ENCODE measurements at places on chromosomes 7 and 10.

DNA sequence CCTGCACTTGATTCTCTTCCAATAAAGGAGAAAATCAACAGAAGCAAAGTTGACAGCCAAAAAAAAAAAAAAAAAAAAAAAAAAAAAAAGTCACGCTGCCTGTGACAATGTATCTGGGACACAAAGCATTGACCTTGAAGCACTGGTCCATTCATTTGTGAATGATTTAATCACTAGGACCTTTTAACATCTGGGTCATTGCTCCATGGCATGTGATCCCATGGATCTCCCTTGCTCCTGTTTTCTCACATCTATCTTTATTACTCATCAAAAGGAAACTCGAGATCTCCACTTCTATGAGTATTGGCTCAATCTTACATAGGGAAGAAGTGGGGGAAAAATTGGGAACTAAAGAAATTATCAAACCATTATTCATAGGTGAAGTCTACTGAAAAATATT lies 89.6 kb upstream of the SMIM30 start:
- DNase-seq: no peak

DNA sequence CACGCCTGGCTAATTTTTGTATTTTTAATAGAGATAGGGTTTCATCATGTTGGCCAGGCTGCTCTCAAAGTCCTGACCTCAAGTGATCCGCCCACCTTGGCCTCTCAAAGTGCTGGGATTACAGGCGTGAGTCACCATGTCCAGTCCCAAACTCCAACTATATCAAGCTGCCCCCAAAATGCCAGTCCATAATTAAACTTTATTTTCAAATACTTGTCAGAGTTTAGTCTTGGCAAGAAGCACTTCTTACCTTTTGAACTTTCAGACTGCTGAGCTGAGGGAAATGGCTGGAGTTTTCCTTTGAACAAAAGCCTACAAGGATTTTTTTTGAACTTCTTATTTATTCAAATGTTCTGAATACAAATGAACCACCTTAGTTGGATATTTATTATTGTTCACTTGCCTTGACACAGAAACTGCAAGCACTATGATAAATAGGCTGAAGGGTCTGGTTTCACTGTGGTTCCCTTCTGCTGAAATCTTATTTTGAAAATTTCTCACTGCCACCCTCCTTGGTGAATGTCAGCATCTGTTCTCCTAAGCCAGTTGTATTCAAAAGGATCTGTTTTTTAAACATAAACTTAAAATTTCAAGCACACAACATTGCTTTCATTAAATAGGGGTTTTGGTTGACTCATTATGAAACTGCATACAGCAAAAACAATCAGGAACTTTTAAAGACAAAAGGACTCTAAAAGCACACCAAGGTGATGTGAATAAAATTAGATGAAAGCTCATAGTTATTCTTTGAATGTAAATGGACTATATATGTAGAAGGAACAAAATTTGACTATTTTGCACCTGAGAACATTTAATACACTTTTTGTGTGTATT lies 101.7 kb upstream of the SLC26A5 start:
- DNase-seq: no peak

GRCh38 chr10:71144824-71145223 lies 67.5 kb upstream of the UNC5B start:
- no peak for DNase-seq

GRCh38 chr7:118153551-118154177 lies 30.3 kb upstream of the LSM8 start:
- DNase-seq: peak; percentile 47

GRCh38 chr7:47290466-47290865 lies 291.4 kb downstream of the TNS3 start:
- no peak for DNase-seq

DNA sequence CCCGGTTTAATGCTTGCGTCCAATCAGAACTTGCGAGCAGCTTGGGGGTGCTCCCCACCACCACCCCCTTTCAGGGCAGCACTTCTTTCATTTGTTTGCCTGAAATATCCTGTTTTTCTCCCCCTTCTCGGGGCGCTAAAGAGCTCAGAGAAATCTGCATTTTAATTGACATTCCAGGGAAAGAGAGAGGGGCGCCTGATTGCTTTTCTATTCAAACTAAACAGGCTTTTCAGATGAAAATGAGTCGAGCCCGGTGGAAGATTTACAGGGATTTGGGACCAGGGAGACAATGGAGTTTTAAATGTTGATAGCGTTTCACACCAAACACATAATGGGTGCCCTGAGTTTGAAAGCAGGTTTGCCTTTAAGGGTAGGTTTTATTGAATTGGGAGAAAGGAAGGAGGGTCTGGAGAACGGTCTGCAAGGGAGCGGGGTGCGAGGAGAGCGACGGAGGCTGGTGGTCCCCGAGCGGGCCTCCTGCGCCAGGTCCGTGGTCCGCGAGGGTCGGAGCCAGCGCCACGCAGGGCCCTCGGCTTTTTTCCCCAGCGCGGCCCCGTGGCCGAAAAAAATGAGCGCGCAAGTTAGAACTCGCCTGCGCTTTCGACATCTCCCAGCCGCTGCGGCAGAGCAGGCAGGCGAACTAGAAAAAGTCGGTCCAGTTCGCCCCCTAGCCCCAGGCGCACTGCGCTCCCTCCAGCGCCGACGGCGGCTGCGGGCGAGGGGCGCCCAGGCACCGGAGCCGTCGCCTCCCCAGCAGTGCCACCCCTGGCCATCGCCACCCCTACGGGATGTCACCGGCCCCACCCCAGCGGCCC lies 1.3 kb downstream of the FGFR2 start:
- DNase-seq: no peak

GRCh38 chr7:115005953-115006352 lies 84.1 kb downstream of the MDFIC start:
- no peak for DNase-seq

- DNase-seq: no peak
Measured at GRCh38 chr7:52635021-52635420, 400.4 kb upstream of the POM121L12 start.

DNA sequence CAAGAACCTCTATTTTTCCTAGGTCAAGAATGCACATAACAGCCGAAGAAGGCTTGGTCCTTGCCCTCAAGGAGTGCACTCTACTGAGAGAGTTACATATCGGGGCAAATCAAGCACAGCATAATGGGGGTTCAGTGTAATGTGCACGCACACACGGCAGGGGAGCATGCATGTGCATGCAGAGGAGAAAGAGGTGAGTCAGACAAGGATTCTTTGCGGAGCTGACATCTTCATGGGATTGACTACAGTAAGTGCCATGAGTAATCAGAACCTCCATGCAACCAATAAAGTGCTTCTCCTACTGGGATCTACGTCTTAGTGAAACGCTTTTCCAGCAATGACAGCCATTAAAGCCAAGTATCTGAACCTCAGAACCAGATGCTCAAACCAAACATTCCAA lies 123.6 kb downstream of the RNF216 start:
- no peak for DNase-seq

GRCh38 chr10:69801094-69801433 lies 642 bp upstream of the COL13A1 start:
- peak; percentile 53 for DNase-seq

DNA sequence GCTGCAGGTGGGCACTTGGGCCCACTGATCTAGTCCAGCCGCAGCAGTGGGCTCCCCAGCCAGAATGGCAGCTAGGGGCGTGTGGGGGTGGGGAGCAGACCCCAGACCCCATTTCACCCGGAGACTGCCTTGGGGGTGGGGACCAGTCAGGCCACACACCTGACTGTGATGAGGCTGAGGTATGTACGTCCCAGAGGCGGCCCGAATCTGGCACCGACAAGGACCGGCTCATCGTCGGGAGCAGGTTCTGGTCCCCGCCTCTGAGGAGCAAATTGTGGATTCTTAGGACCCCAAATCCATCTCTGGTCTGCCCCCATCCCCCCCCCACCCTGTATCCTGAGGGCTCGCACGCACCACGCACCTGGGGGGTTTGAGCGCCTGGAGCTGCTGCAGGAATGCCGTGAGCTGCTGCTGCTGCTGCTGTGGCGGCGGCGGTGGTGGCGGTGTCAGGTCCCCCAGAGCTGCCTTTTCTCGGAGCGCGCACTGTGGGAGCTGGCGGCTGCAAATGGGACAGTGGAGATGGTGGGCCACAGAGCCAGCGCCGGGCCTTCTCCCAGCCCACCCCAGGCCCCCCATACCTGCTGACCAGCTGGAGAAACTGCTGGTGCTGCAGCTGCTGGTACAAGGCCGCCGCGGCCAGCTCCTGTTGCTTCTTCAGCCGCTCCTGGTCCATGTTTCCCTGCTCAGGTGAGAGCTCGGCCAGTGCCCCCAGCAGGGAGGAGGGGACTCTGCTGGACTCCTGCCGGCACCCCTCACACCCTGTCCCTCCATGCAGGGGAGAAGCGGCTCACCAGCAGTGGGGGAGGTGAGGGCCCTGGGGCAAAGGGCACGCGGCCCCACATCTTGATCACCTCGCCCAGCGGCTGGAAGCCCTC lies 10.2 kb downstream of the GIGYF1 start:
- DNase-seq: no peak
